ENCODE measurements at places on chromosomes 4 and X.

DNA sequence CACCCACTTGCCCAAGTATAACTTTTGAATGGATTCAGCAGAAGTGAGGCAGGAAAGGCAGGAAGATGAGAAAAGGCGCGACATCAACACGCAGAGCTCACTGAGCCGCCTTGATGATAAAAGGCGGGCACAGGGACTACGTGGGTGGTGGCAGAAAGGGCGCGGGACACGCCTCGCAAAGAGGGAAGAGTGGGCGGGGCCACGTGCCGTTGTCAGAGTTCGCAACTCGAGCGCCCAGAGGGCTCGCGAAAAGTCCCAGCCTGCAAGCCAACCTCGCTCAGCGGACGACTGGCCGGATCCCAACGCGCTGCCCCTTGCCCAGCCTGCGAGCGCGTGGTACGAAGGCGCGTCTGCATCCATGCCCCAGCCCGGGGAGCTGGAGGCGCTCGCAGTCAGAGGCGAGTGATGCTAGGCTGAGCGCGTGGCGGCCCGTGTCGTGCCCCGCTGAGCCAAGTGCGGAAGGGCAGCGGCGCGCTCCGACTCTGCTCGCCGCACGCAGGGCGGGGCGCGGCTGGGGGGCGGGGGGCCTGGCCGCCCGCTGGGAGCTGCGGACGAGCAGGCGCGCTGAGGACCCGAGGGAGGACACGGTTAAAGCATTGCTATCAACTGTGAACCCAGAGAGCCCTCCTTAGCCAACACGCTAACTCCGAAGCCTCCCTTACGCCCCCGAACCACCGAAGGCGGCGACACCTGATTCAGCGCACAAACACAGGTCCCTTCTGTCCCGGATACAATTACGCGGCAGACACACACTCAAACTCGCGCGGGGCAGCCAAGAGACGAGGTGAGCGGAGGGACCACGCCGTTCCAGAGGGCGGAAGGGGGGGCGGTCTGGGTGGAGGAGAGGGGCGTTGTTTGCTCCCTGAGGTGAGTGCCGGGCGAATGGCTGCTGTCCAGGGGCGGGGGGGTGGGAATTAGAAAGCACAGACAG is at the start of gene UGT8:
Gene UGT8, plus strand, starts transcription at position 617 of the 931 bp plus-strand sequence. CDS start 24,074 bp downstream, outside the sequence.
- peak; percentile 18 for DNase-seq

DNA sequence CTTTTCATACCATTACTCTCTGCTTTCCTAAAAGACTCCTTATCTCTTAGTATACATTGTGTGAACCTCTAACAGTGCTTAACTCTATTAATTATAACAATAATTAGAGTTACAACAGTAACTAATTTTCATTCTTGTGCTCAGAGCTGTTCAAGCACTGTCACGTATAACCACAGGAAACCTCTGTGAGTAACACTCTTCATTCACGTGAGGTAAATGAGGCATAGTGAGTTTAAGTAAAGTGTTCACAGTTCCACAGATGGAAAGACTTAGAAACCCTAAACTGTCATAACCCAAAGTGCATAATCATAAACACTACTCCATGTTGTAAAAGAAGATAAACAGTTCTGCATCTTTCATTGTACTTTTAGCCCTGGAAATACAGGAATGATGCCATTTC is 222.4 kb downstream of the CCSER1 start:
- no peak for DNase-seq

- no peak for DNase-seq
Observed at GRCh38 chr4:92528541-92528940, 224.8 kb downstream of the GRID2 start.

DNA sequence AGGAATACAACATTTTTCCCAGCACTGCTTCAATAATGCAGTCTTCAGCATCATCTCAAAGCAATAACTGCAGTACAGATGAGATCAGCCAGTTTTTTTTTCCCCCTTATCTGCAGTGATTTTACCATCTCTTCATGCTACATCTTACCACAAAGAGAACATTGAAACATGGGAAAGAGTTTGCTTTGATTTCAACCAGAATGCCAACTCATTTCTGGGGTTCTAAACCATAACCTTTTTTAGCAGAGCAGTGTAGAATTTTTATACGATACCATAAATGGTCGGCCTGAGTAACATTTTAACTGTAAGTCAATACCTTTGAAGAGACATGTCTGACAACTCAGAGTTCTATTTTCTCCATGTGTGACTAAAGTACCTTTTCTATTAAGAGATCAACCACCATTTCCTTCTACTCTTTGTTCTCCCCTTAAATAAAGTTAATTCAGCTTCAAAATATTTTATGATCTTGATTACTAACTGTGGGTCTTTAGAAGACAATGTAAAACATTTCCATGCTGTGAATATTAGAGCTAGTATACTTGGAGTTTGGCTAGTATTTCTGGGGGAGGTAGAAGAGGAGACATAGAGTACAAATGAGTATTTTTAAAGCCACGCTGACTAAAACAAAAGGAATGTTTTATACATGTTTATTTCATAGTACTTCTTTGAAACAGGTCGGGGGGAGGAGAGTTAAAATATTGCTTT is 69.1 kb downstream of the TET2 start:
- no peak for DNase-seq

- no peak for DNase-seq
Observed at GRCh38 chr4:184387351-184387750, 87.0 kb downstream of the IRF2 start.

DNA sequence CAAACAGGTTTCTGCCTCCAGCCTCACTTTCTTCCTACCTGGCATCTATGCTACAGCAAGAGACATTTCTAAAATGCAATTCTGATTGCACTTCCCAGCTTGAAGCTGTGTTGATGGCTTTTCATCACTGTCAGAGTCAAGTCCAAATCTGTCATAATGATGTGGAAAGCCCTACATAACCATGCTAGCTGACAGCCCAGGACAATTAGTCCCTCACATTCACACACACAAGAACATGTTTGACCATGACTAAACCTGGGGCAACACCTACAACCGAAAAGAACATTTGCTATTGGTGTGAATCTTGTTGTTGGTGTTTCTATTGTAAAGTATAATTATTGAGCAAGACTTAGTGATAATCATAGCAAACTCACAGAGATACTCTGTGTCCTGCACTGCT is 58.2 kb downstream of the PPM1K start:
- no peak for DNase-seq

- no peak for DNase-seq
Observed at GRCh38 chr4:143240939-143241679, 56.4 kb downstream of the USP38 start.

Measured in stimulated activated CD4-positive, alpha-beta T cell treated with anti-CD3 and anti-CD28 coated beads, TNF-alpha, amount 100 ng/mL, for 1 hour (primary cell).